T47D (cell line): ENCODE measurements at places on chromosomes 16 and 17.
A peak's percentile ranks its signal among the peaks of the same experiment; 100 is the strongest.

- DNase-seq: no peak
These were observed 6.6 kb upstream of the CNGB1 start for GRCh38 chr16:57977418-57978069.

GRCh38 chr16:86520317-86521210 is 10.2 kb downstream of the FOXF1 start:
- no peak for DNase-seq

GRCh38 chr16:8229011-8229520 is 361.2 kb downstream of the TMEM114 start:
- DNase-seq: no peak

DNA sequence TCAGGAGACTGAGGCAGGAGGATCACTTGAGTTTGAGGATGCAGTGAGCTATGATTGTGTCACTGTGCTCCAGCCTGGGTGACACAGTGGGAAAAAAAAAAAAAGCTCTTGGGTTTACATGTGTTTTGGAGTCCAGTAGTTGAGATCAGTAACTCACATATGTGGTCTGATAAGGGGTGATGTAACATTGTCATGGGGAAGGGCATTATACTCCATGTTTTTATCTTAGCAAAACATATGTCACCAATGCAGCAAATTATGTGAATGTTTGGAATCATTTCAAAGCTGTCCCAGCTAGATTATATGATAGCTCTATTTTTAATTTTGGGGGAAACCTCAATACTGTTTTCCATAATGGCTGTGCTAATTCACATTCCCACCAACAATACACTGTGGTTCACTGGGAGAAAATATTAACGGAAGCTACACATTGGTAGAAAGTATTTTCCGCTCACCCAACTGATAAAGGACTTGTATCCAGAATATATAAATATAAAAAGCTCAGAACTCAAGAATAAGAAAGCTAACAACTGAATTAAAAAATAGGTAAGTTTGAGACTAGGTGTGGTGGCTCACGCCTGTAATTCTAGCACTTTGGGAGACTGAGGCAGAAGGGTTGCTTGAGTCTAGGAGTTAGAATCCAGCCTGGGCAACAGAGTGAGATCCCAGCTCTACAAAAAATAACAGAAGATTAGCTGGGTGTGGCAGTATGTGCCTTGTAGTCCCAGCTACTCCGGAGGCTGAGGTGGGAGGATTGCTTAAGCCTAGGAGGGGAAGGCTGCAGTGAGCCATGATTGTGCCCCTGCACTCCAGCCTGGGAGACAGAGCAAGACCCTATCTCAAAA is 224.1 kb upstream of the TBX2 start:
- no peak for DNase-seq

DNA sequence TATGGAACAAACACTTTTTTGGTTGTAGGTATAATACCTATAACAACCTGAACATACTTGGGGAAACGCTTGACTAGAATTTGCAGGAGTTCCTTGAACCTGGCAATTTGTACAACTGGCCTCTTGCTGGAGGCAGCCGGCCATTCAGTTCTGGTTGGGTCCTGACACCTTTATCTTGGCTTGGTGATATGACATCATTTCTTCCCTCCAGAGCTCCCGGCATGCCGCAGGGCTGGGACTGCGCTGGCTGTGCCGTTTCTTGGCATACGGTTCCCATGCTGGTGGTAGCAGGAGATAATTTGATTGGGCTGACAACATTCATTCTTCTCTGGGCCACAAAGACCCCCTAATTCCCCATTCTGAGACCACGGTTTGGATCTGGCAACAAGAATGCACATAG is 87.5 kb downstream of the ASIC2 start:
- no peak for DNase-seq

DNA sequence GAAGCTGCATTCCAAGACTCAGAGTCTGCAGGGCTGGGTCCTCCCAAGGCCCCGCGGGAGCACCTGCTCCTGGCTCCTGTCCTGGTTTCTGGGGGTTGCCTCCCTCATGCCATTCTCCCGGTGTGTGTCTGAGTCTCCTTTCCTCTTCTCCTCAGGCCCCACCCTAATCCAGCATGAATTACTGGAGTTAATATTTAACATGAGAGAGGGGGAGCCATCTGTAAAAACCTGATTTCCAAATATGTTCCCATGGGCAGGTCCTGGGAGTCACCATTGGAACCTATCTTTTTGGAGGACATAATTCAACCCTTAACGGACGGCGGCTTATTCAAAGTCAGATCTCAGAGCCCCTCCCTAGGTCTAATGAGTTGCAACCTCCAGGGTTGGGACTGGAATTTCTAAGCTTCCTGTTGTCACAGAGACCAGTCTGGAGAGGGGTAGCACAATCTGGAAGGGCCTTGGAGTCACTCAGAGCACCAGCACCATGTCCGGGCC is 5.4 kb downstream of the C17orf99 start:
- DNase-seq: no peak

DNA sequence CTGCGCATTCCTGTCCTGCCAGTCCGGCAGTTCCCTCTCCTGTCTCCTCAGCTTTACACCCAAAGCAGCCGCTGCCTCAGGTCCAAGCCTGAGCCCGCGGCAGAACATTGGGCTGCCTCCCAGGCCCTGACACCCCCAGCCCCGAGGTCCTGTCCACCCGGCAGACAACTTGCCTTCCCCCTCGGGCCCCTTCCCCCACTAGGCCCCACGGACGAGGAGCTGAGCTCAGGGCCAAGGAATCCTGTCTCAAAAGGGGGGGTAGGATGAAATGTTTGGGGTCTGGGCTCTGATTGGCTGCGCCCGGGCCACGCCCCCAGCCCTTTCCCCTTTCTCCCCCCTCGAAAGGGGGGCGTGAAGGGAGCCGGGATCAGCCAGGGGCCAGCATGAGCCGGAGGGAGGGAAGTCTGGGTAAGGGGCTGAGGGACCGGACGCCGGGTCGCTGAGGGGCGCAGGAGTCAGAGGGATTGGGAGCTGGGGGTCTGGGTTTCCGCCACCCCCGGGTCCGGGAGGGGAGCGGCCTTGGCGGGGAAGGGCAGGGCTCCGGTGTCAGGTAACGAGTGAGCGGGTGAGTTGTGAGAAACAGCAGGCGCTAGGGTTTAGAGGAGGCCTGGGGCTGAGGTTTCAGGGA is at the start of gene CTF1:
CTF1 (plus strand) TSS at position 354 of the 628 bp plus-strand sequence; CDS start at position 384, 30 bp downstream.
- DNase-seq: peak; percentile 79

- no peak for DNase-seq
These were observed 2.6 kb upstream of the OMG start for GRCh38 chr17:31299624-31300023.

- peak; percentile 72 for DNase-seq
These were observed 7.4 kb downstream of the CDK5RAP3 start for GRCh38 chr17:47978324-47978723.

DNA sequence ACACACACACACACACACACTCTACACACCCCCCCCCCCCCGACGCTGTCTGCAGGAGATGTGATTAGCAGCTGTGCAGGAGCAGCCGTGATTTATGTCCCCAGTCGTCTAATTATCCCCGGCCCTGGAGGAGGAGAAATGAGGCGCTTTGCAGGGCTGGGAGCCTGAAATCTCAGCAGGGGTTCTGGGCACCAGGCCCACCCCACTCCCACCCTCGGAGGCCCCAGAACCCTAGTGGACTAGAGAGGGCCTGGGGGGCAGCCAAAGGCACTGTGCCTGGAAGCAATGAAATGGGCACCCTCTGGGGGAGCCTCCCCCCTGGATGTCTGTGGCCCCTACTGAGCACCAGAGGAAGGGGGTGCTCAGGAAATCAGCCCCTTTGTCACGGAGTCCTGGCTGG is 134.2 kb upstream of the CIBAR2 start:
- DNase-seq: no peak

- no peak for DNase-seq
These were observed 542 bp downstream of the GUCY2D start for GRCh38 chr17:8002721-8003593.

DNA sequence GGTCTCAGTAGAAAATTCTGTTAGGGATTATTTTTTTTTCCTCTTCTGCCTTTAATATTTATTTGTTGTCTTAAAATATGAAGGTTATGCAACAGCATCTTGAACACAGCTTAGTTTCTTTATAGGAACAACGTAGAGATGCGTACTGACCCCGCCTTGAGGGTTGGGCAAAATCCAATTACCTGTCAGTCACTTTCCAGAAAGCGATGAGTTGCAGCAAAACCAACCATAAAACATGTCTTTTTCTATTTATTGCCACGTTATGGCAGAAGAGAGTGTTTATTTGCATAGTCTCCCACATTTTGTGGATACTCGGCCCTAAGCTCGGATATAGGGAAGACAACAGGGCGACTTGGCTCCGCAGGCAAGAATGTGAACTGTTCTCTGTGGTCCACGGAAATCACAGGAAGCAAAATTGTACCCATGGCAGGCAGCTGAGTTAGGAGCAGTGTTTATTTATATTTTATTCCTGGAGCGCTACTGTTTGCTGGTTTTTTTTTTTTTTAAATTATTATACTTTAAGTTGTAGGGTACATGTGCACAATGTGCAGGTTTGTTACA is 44.3 kb upstream of the CACNG5 start:
- no peak for DNase-seq

DNA sequence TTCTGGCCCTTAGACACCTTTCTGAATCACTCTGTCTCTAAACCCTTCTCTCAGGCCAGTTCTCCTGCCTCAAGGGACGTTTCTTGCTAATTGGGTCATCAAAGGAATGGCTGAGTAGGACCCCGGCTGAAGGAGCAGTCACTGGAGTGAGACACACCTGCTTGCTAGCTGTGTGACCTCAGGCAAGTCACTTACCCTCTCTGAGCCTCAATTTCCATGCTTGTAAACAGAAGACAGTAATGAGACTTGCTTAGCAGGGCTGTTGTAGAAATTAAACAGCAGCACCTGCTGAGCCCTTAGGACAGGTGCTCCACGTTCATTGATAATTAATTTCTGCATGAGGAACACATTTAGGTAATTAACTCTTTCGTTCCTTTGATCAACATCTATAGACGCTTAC is 6.8 kb downstream of the CIBAR2 start:
- DNase-seq: no peak

- no peak for DNase-seq
These were observed 21.0 kb downstream of the SNN start for GRCh38 chr16:11689031-11689840.

DNA sequence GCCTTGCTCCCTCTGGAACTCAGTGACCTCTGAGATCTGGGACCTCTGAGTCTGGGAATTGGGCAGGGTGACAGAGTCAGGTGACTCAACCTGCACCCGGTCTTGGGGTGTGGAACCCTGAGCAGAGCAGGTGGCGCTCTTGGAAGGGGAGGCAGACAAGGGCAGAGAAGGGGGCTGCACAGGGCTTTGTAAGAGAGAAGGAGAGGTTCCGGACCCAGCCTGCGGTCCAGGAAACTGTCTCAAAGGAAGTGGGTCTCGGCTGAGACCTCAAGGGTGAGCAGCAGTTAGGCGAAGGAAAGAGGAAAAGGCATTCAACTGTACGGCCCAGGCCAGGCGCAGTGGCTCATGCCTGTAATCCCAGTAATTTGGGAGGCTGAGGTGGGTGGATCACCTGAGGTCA is 10.0 kb upstream of the RIPOR1 start:
- no peak for DNase-seq

DNA sequence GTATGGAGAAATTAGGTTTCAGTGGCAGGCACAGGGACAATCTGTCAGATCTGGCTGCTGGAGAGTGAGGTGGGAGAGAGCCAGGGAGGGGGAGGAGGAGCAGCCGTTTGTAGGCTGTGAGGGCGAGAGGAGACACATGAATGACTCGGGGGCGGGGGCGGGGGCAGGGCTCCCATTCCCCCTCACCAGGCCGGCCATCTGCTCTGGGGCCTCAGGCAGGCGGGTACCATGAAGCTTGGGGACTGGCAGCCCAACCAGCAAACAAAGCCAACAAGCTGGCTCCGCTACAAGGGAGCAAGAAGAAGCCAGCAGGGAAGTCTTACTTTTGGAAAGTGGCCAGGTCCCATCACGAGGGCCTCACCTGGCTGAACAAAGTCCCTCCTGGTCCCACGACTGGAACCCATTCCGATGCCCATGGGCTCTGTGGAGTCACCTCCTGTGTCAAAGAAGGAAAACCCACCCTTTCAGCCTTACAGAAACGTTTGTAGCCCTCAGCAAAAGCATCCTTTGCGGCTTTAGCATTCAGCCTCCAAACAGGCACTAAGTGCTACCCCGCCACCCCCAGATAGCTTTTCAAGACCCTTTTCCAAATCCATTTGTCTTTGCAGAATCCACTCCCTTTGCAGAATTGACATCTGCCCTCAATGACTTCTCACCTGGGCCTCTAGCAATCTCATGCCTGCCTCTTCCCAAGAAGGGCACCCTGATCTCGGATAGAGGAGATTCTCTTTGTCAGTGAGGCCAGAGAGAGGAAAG is 9.2 kb upstream of the SSTR2 start:
- DNase-seq: no peak

DNA sequence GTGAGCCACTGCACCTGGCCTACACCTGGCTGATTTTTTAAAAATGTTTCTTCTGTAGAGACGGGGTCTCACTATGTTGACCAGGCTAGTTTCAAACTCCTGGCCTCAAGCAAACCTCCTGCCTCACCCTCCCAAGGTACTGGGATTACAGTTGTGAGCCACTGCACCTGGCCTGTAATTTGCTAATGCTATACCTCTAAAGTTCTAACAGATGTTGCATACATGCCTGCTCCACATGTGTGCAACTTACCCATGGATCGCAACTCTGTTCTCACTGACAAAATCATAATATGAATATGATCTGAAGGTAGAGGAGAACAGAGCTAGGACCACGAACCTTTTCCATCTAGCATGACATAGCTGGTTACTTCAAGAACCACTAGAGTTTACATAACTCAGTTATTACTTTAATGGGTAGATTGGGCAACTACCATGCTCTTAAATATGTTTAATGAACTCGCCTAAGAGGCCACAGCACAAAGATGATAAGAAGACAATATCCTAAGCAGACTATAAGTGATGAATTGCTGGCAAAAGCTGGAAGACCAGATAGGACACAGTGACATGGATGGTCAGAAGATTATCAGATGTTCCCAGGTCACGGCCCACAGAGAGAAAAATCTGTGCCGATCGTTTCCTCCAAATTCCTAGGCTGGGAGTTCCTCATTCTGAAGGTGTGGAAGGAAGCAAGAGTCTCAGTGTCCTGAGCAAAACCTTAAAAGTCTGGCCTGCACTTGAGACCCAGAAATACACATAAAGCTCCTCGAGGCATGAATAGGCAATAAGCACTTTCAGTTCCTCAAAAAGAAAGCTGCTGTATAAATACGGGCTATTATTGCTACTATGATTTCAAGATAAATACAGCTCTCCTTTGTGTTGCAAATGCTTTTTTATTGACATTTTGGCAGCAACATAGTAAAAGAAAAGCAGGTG is 53.6 kb upstream of the ICAM2 start:
- DNase-seq: no peak

- DNase-seq: no peak
These were observed at the start of gene KIFC3 for GRCh38 chr16:57802341-57803133. KIFC3 (minus strand) TSS chr16:57802491; CDS start chr16:57798243, 4,248 bp downstream.

GRCh38 chr17:81540676-81541027 is 11.5 kb downstream of the FAAP100 start:
- DNase-seq: no peak

GRCh38 chr17:59767176-59767575 is 59.7 kb downstream of the VMP1 start:
- no peak for DNase-seq
